ENCODE measurements at places on chromosomes 2 and 18.
A peak's percentile ranks its signal among the peaks of the same experiment; 100 is the strongest.

DNA sequence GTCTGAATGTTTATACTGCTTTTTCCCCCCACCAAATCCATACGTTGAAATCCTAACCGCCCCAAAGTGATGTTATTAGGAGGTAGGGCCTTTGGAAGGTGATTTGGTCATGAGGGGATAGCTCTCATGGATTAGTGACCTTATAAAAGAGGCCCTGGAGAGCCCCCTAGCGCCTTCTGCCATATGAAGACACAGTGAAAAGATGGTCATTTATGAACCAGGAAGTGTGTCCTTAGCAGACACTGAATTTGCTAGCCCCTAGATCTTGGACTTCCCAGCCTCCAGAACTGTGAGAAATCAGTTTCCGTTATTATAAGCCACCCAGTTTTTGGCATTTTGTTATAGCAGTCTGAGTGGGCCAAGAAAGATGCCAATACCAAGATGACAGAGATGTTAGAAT lies 7.2 kb upstream of the TSN start:
- DNase-seq, result peak; percentile 42

DNA sequence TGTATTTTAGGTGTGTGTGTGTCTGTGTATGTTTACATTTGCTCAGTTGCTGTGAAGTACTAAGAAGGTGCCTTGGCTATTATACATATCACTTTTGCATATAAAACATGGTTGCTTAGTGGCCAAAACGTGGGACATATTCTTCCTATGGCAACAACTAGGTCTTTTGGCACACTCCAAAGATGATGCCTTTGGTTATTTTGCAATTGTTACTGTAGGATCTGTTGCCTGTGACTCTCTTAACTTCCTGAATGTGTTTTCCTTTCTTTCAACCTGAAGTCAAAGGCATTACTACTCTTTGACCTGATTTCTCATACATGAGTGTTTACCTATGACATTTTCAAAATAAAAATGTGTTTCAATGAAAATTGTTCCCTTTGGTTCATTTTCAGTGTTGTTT lies 160.5 kb downstream of the UBE2E3 start:
- DNase-seq, result no peak

DNA sequence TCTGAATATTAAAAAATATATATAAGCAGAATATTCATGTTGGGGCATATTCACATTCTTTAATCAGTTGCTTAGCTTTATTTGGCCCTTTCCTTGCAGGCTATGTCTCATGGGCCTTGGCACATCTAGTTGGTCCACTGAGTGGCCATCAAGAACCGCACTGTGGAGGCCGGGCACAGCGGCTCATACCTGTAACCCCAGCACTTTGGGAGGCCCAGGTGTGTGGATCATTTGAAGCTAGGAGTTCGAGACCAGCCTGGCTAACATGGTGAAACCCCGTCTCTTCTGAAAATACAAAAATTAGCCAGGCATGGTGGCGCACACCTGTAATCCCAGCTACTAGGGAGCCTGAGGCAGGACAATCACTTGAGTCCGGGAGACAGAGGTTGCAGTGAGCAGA lies 127.6 kb upstream of the TANK start:
- no peak for DNase-seq

- DNase-seq, result no peak
Measured at GRCh38 chr2:183967756-183968155, 630.6 kb upstream of the ZNF804A start.

DNA sequence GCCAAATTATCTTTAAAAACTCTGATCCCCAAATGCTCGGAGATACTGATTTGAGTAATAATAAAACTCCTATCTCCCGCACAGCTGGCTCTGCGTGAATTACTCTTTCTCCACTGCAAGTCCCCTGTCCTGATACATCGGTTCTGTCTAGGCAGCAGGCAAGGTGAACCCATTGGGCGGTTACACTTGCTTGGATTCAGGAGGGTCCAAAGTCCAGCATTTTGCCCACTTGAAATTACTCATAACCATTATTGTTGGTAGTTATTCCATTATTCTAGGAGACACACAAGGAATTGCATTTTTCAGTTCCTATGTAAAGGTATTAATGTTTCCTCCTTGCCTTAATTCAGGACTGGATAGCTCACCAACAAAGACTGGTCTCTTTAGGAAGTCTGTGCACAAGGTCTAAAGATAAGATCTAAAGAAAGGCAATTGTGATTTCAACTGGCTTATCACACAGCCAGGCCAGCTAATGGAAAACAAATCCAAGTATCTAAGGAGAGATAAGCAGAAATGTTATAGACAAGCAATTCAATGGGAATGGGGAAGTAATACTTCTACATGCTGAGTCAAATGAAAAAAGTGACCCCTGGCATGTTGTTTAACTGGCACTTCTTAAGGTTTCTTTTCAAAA lies 23.2 kb upstream of the NPC1 start:
- no peak for DNase-seq

DNA sequence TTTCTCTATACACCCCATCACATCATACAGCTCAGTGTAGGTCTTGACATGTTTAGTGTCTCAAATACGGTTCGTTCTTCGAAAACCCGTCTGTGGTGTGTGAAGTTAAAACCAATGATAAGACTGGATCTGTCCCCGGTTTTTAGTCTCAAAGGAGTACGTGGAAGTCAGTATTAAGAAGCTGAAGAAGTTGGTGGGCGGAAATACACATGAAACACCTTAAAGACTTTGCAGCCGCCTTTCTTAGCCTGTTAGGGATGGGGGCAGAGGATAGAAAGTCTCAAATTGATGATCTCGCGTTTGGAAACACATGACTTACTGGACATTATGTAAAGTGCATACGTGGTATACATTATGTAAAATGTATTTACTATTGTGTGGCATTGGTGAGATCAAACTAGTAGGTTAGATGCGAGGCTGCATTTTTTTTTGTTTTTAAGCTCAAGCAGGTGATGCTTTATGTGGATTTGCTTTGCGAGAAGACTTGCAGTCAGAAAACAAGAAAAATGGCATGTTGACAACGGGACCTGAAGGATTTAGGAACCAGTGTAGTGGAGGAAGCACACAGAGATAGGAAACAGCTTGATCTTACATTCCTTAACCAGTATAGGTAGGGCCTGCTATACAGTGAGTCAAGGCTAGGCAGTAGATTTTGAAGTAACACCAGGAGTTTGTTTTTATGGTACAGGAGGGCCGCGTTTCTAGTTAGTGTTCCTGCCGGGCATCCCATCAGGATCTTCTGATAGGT lies 1.2 kb downstream of the CNOT11 start:
- peak; percentile 20 for DNase-seq

DNA sequence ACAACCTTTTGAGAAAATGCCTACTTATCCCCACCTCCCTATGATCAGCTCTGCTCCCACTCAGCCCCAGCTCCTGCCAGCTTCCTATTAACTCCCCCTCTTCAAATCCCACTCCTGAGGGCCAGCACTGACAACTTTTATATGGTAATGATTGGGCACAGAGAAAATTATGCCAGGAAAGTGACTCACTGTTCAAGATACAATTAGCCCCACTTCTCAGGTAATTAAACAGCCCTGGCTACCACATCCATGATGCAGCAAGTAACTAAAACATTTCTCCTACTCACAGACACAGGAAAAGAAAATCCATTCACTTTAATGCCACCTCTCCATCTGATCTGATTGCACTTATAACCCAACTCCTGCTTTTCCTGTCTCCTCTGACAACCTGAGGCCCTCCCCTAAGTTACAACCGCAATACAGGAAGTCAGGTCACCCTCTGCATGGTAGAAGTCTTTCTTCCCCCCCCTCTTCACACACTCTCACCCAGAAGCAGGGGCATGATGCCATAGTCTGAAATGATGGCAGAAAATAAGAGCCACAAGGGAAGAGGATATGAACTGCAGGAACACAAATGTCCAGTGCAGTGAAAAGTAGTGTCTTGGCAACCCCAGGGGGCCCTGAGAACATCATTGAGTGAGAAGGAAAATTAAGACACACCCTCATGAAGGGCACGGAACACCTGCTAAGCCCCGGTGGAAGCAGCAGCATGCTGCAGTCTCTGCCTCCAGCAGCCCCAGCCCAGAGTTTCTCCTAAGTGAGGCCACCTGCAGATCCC lies 54.4 kb downstream of the STK39 start:
- no peak for DNase-seq

DNA sequence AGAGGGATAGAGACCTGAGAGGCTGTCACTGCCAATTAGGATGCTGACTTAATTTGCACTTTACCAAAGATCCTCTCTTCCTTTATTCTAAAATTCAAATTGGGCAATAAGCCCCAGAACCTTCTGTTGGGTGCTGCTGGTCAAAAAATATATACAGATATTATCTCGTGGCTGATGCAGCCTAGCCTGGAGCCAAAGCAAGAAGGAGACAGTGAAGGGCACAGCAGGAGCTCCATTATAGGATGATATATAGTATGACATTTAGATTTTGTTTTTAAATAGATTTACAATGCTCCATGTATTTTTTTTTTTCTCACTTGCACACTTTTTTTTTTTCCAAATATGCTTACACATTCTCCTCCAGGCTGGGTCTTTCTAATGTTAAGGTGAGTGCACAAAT lies 579.3 kb downstream of the PIK3C3 start:
- DNase-seq, result no peak

- no peak for DNase-seq
Measured at GRCh38 chr2:220894069-220894468, 678.0 kb downstream of the EPHA4 start.

DNA sequence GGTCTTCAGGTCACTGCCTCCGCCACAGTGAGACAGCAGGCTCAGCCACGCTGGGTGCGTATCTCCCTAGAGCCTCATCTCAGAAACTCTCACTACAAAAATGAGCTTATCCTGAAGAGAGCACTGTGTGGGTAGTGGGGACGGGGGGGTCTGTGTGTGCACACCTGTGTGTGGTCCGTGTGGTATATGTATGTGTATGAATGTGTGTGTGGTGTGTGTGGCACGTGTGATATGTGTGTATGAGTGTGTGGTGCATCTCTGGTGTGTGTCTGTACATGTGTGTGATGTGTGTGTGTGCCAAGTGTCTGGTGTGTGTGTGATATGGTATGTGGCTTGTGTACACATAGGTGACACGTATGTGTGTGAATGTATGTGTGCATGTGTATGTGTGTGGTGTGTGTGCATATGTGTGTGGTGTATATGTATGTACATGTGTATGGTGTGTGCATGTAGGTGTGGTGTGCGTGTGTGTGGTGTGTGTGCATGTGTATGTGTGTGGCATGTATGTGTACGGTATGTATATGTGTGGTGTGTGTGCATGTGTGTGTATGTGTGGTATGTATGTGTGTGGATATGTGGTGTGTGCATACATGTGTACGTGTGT lies 332.2 kb downstream of the EIPR1 start:
- DNase-seq, result no peak
